ENCODE measurements at places on chromosomes 1 and 21. TPM values are rescaled to one million over a fixed set of nuclear protein-coding genes. Genes with fewer than 3 reads are reported as not detected.

PDZK1 gene
- under 0.01 TPM for total RNA-seq

KRTAP10-9 gene
- not detected for total RNA-seq

CENPF gene
- 38.8 TPM for total RNA-seq

LCE3E gene
- not detected for total RNA-seq

EFNA4 gene
- 8.3 TPM for total RNA-seq

S100A1 gene
- total RNA-seq = not detected
